Stimulated activated CD8-positive, alpha-beta memory T cell treated with anti-CD3 and anti-CD28 coated beads, Interleukin-7, amount 100 ng/mL, for 4 hours (primary cell): ENCODE measurements at places on chromosomes 7 and 10.

- DNase-seq: no peak
These were observed 34.8 kb upstream of the BNIP3 start for GRCh38 chr10:132016514-132016913.

GRCh38 chr10:89805599-89806013, 104.2 kb downstream of the KIF20B start:
- no peak for DNase-seq

DNA sequence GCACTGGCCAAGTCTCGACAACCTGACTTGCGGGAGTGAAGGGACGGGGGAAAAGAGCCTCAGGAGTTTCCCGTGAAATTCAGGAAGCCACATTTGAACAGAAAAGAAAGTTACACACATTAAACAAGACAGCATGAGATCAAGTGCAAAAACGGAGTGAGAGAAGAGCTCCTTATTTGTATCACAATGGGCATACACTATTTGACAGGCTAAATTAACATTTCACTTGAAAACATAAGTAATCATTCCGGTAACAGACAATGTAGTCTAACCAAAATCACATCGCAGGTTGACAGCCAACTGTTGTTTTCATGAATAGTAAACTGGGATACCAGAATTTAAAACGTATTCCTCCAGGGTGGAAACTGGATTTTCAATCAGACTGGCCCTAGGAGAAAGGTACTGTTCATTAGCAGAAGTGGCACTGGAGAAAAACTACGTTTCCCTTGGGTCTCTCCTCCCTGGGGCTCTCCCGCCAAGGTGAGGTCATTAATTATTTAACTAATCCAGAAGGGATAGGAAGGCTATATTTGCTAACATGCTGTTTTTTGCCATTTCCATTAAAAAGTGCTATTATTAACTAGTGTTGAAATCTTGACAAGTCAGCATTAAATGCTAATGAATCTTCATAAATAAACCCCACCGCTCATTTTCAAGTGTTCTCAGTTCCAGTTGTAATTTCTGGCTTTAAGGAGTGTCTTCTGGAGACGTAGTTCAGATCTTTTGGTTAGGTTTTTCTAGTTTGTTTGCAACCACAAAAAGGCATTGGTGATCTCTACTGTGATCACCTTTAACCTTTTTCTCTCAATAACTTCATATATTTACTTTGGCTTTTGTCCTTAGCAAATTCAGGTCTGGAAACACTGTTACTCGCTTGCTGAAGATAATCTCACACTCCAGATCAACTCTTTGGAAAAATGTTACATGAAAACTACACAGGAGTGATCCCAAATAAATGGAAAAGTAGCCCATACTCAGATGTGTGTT, 25.1 kb downstream of the RHEB start:
- DNase-seq: no peak

DNA sequence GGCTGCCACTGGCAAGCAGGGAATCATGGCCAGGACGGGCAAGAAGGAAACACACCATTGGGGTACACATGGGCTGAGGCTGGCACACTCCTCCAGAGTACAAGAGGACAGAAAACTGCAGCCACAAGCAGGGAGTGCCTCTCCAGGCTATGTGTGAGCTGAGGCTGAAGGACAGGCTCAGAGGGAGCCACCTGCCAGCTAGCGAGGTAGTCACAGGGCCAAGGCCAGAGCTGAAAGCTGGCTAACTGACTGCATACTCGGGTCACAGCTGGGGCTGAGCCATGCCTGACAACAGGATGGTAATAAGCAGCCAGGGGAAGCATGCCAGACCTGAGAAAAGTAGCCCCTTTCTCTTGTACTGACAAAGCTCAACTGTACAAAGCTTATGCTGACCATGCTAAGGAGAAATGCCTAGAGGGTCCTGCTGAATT, 52.0 kb downstream of the KIF5B start:
- DNase-seq: no peak

DNA sequence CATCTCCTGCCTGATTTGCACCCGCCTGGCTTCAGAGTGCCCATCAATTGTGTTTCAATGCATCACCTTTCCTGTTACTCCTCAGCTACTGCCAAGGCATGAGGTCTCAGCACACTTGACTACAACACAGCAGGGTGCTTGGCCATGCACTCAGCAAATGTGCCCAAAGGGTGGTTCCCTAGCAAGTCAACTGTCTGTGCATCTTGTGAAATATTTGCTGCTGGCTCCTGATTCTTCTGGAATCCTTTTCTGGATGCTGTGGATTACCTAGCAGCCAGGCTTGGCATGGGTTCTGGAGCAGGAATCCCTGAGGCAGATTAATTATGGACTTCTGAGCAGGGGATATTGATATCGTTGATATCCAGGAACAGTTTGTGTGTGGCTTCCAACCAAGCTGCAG, 662.6 kb upstream of the MGMT start:
- no peak for DNase-seq

DNA sequence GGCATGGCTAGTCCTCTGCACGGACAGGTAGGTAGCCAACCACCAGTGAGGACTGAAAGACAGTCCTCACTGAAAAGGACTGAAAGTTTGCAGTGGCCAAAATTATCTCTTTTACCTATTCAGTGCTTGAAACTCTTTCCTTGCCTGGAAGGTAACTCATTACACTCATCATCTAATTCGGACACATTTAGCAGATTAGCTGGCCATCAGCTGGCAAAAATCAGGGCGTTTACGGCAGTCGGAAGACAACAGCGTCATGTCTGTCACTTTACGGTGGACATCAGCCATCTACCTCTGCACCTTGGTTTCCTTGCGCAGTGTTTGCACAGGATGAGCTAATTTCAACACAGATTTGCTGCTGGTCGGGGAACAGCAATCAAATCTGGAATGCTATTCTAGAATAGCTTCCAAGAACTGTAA, 740 bp downstream of the ANXA7 start:
- no peak for DNase-seq

DNA sequence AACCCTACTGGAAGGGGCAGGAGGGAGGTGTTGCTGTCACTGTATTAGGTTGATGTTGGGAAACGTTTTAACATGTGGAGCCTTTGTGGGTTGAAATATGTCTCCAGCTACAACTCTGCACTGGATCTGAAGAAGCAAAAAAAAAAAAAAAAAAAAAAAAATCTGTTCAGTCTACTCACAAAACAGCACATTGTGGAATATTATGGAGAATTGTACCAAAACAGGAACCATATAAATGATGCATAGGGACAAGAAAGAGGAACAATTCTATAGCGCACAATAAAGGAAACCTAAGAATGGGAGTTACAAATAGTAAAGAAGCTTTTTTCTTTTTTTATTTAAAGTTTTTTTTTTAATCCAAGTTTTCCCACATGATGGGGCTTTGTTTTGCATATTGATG, 63.8 kb downstream of the CCSER2 start:
- no peak for DNase-seq

DNA sequence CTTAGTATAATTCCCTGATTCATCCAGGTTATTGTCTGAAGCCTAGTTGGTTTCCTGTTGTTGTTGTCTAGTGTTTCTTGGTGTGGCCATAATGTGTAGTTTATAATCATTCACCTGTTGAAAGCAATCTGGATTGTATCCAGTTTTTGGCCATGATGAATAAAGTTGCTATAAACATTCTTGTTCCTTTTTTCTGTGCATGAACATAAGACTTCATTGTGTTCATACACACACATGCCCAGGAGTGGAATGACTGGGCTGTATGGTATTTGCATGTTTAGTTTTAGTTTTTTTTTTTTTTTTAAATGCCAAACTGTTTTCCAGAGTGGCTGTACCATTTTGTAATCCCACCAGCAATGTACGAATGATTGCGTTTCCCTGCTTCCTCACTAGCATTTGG, 349.8 kb downstream of the SDK1 start:
- no peak for DNase-seq

- no peak for DNase-seq
These were observed 90.5 kb downstream of the CDC14C start for GRCh38 chr7:49014870-49015269.

DNA sequence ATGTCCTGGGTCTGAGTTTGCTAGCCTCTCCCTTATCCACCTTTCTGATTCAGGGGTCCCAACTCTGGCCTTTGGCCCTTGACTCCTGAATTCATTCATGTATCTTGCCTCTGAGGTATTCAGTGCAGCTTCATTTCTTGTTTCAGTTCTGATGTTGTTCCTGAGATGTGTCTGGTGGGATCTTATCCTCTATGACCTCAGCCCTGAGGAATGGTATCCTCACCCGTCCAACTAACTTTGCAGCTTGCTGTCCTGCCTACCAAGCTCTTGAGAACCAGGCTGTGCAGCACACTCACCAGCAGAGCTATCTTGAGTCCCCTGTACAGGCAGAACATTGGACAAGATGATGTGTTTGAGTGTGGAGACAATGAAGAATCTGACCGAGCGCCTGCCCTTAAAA, 13.8 kb downstream of the SUFU start:
- no peak for DNase-seq

DNA sequence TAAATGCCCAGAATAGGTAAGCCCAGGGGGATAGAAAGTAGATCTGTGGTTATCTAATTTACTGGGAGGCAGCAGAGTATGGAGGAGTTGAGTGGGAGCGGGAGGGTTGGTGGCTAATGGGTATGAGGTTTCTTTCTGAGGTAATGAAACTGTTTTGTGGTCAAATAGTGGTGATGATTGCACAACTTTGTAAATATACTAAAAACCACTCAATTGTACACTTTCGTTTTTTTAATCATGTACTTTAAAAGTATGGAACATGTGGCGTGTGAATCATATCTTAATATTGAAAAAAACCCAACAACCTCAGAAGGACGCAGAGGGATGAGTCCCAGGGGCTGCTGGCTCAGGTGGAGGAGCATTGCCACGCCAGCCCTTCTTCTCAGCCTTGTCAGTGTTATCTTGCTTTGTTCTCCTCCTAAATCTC, 118.1 kb downstream of the WDR11 start:
- DNase-seq: no peak
